Astrocyte (in vitro differentiated cells and primary cell): ENCODE measurements at places on chromosomes 11 and 22. TPM values are rescaled to one million over a fixed set of nuclear protein-coding genes. Genes with fewer than 3 reads are reported as not detected.

DNA sequence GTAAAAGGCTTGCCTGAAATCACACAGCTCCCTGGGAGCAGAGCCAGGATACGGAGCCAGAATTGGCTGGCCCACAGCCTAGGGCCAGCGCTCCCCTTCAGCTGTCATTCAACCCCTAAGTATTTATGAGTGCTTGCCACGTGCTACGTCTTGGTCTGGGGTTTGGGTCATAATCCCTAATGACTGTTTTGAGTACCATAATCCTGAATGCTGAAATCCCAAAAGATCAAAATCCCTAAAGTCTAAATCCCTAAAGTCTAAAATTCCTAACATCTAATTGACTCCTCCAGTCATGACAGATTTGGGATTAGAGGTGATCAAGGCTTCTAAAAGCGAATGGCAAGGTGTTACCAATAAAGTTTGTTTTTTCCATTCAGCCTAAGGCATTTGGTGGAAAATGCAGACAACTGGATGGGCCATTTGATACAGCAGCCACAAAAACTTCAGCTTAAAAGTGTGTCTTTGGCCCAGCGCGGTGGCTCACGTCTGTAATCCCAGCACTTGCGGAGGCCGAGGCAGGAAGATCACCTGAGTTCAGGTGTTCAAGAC, 59.8 kb upstream of the PRR5 start:
- no peak for DNase-seq

PACSIN3 gene
- total RNA-seq: 34.3 and 35.6 TPM in 2 replicates

DNA sequence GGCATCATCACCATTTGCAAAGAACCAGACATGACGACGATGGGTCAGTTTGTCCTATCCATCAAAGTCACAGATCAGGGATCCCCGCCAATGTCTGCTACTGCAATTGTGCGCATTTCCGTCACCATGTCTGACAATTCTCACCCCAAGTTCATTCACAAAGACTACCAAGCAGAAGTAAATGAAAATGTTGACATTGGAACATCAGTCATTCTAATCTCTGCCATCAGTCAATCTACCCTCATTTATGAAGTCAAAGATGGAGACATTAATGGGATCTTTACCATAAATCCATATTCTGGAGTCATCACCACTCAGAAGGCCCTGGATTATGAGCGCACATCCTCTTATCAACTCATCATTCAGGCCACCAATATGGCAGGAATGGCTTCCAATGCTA, 171.6 kb upstream of the MTNR1B start:
- DNase-seq: no peak

- DNase-seq: no peak
Measured at GRCh38 chr11:6599449-6599848, 4.0 kb downstream of the RRP8 start.

OVOL1 gene
- total RNA-seq: 0.22 and 1.0 TPM in 2 replicates
